ENCODE measurements at places on chromosomes 5 and 9.

- DNase-seq = no peak
Measured at GRCh38 chr5:103929338-103930013, 366.9 kb upstream of the NUDT12 start.

- DNase-seq = no peak
Measured at GRCh38 chr9:101369286-101369685, 15.5 kb downstream of the BAAT start.

DNA sequence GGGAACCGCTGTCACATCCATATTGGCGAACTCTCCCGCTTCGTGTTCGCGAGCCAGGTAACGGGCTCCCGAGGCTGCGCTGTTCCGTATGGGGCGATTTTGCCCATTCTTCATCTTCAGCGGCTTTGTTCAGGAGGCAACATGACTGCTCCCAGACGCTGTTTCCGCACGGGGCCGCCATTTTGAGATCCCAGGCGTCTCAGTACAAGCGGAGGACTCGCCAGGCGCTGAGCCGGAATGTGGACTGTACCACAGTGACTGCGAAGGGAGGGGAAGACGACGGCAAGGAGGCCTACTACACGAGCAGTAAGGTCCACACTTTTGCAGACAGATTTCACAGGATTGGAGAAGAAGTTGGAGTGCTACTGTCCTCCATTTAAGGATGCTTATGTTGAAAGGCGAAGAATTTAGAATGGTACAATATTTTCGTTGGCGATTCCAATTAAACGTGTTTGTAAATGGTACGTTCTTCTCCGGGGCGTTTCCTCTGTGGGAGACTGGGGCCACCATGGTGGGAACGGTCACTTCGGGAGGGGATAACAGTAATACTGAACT lies 41.6 kb upstream of the ZNF300 start:
- no peak for DNase-seq

DNA sequence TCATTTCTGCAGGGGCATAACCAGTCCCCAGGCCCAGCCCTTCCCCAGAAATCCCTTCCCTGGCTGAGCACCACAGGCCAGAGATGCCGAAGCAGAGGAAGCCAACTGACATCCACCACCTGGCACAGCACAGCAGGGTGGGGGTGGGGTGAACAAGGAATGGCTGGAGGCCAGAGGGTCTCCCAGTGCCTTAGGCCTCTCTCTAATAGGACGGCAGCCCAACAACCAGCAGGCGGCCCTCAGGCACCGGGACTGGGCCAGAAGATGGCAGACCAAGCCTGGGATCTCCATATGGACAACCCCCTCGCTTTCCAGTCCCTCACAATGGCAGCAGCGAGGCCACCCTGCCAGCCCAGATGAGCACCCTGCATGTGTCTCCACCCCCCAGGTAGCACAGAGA lies 13.2 kb downstream of the PDLIM4 start:
- DNase-seq = no peak

- DNase-seq = no peak
Measured at GRCh38 chr9:136802321-136802720, 5.4 kb upstream of the RABL6 start.

DNA sequence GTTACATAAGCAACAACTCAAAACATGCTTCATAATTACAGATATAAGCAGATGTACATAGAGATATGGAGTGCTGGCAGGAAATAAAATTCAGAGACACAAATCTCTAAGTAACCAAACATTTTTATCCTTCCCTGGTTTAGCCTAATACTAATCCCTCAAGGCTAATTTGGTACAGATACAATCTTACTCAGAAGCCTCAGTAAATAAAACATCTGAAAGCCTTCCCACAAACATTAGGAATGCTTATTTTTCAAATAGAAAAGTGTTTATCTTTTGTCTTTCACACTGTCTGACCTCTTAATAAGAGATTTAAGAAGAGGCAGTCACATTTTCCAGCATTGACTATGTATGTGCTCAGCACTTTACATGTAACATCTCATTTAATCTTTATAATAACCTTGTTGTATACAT lies 399.4 kb downstream of the ARRDC3 start:
- DNase-seq = no peak

GRCh38 chr5:329768-330167 lies 8.3 kb downstream of the AHRR start:
- no peak for DNase-seq

- DNase-seq = no peak
Measured at GRCh38 chr5:3050863-3051262, 299.4 kb upstream of the IRX2 start.

DNA sequence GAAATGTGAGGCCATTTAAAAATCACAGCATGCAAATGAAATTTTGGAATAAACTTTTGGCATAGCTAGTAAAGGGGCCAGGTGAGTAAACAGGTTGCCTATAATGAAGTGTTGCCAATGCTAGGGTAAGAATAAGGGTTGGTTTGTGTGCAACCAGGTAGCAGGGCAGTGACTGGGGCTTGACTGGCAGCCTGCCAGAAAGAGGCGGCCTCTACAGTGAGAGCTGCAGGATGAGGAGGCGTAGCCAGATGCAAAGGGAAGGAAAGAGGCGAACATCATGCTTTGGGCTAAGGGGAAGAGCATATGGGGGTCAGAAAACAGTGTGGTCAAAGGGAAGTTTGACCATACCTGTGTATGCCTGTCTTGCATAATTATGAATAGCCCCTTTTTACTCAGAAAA lies 70.6 kb downstream of the MAST4 start:
- DNase-seq = peak; percentile 11

GRCh38 chr5:93890657-93891056 lies 149.3 kb upstream of the POU5F2 start:
- peak; percentile 10 for DNase-seq

Data from NCI-H2107 (cell line).